ENCODE measurements at places on chromosomes 3 and 15.

- no peak for DNase-seq
These were observed 93.8 kb downstream of the FRMD5 start for GRCh38 chr15:44101286-44101685.

DNA sequence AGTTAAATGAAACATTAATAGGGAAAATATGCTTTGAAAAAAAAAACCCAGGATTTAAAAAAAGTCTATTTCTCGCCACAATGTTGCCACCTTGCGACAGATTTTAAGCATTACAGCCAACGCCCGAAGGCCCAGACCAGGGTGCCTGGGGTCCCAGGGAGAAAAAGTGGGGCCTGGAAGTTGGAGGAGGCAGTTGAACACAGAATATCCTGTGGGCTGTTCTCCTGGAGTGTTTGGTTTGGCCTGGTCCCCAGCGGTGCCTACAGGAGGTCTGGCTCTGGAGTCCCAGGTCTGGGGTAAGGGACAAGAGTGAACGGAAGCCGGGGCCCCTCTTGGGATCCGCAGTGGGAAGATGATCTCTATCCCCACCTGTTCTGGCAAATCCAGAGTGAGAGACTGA is 3.4 kb downstream of the RNU6-1 start:
- DNase-seq = peak; percentile 57

DNA sequence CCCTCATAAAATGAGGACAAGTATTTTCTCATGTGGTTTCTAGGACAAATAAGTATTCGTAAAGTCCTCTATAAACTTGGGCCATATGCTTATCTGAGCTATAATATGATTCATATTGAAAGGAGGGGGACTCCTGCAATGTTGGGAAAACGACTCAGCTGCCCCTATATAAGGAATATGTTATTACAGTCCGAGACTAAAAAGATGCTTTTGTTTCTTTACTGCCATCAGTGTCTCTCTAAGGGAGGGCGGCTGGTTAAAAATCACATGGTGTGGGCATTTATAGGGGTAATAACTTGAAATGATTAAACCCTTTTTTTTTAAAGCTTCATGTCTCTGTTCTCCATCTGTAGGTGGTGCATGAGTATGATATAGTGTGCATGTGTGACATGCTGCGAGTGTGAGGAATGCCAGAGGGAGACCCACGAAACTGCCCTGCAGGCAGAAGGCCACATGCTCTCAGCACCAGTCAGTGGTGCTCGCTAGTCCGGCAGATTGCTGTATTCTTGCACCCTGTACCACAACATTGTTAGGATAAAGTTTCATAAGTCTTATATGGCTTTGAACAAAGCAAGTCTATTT is 256.0 kb upstream of the CTDSPL start:
- DNase-seq = no peak

DNA sequence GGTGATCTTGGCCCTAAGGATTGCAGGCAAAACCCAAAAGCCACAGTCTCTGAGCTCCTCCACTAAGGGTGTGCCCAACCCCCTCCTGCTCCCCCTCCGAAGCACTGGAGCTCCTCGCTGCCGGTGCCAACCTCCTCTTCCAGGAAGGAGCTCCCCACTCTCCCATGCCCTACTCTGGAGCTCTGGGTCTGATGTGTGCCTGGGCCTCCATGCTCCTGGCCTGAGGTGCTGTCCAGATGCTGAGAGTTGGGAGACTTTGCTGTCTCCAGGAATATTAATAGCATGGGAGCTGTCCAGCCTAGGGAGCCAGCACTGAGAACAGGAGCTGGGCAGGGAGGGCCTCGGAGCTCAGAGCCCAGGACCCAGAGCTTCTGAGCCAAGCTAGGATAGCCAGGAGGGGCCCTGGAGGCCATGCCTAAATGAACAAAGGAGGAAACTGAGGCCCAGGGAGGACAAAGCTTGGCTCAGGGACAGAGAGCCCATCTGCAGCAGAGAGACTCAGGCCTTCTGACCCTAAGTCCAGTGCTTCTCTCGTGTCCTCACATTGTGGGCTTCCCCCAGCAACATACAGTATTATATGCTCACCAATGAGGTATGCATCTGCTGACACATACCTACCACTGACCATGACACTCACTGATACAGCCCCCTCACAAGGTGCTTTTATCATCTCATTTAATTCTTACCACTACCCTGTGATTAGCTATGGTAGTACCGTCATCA is 36.9 kb upstream of the HERC1 start:
- DNase-seq = no peak

- DNase-seq = no peak
These were observed 32.1 kb upstream of the TMEM207 start for GRCh38 chr3:190481779-190482178.

DNA sequence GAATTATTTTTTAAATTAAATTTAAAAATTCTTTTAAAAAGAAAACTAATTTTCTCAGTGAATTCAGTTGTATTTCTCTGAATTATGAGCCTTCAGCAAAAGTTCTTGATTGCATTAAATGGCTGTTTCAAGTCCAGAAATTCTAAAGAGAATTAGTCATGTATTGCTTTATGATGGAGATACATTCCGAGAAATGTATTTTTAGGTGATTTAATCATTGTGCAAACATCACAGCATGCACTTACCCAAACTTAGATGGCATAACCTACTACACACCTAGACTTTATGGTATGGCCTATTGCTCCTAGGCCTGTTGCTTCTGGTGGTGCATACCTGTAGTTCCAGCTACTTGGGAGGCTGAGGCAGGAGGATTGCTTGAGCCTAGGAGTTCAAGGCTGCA is 44.3 kb upstream of the GCNT3 start:
- DNase-seq = no peak

DNA sequence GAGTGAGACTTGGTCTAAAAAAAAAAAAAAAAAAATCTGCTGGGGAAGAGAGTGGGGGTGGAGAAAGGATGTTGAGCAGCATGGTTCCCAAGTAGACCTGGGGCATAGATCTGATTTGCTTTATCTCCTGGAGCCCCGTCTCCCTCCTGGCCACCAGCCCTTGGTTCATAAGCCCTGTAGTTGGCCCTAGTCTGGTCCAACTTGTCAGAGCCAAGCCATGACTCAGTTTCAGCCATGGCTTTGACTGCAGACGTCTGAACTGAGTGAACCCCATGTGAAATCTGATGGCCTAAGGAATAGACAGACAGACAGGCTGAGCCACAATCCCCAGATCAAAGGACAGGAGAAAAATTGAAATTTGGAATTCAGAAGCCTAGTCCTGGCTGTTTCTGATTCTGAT is 2.0 kb upstream of the CILP start:
- DNase-seq = no peak

Data from activated CD8-positive, alpha-beta memory T cell treated with anti-CD3 and anti-CD28 coated beads, Interleukin-2, amount 50 U/mL, for 4 hours (primary cell).